ENCODE measurements at places on chromosomes 11 and 22.

DNA sequence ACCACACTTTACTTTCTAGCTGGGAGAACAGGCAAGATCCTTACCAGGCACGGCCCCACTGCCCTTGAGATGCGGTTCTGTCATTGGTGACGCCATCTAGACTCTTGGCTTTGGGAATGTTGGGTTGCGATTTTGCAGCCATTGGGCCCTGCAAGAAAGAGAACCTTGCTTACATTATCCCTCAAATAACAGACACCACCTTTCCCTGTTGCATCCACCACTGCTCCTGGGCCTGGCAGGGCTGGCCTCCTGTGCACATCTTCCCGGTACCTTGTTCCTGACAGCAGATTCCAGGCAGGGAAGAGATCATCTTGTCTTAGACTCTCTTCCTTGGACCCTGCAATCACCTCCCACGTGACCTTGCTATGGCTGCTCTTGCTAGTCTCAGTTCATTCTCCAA lies 3.4 kb downstream of the DHCR7 start:
- no peak for DNase-seq

- no peak for DNase-seq
These were observed 40.0 kb downstream of the TENM4 start for GRCh38 chr11:79400717-79401330.

DNA sequence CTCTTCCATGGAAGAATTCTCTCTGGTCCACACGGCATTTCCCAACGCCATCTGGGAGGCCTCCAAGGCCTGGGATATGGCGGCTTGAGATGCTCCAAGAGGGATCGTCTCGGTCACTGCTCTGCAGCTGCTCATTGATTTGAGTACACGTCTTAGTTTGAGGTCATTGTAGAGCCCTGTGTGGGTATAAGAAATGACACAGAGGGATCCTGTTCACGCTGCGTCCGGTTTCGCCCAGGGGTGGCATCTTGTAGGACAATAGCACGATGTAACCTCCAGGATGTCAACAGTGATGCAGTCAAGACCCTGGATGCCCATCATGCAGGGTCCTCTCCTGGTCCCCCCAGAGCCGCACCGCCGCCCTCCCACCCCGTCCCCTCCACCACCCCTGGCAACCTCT lies 564.6 kb downstream of the BRD1 start:
- DNase-seq: no peak

DNA sequence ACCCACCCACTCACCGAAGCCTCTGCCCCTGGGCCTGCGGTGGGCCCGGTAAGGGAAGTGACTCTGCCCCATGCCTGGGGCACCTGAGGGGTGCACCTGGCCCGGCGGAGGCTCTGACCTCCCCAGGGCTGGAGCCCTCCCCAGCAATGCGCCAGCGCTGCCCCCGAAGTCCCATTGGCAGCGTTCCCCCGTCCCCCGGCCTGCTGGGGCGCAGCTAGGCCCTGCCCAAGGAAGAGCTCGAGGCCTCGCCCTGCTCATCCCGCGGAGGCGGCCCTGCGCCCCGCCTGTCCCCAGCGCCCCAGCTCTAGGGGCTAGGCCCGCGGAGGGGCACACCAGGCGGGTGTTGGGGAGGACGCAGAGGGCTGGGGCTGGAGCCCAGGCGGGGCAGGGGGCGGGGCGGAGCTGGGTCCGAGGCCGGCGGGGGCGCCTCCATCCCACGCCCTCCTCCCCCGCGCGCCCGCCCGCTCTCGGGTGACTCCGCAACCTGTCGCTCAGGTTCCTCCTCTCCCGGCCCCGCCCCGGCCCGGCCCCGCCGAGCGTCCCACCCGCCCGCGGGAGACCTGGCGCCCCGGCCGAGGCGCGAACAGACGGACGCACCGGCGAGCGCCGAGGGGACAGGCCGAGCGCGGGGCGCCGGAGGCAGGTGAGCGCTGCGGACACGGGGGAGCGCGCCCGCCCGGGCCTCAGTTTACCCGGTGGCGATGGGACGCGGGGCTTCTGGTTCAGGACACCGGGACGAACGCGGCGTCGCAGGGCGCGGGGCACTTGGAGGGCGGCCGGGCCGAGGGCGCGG lies at the start of gene EPS8L2:
EPS8L2 (plus strand) TSS at position 586 of the 793 bp plus-strand sequence. CDS start 3,177 bp downstream, outside the sequence.
- DNase-seq: no peak

GRCh38 chr11:79026803-79027445 lies 413.9 kb downstream of the TENM4 start:
- no peak for DNase-seq

- DNase-seq: no peak
These were observed 243.7 kb downstream of the TTC28 start for GRCh38 chr22:28435982-28436381.

- DNase-seq: no peak
These were observed 351.4 kb upstream of the LUZP2 start for GRCh38 chr11:24145411-24145810.

DNA sequence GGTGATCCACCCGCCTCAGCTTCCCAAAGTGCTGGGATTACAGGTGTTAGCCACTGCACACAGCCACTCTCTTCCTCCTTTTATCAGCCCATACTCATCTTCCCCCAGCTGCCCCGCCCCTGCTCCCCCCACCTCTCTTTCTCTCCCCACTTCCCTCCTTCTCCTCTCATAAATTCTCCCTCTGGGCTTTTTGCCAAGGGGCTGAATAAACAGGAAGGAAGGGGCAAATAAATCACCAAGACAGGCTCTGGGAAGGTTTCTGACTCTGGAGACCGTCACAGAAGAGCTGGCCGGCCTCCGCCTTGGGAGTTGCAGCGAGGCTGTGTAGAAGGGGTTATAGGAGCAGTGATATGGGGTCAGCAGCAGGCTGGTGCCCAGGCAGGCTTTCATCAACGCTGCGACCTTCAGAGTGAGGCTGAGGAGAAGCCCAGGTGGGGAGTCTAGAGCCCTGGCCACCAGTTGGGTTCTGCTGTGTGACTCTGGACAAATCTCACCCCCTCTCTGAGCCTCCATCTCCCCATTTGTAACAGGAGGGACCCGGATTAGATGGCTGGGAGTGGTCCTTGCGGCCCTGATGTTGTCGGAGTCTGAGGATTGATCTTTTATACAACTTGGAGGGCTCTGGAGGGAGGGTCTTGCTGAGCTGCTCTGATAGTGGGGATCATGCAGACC lies 62.6 kb upstream of the RASD2 start:
- no peak for DNase-seq

- no peak for DNase-seq
These were observed 614.6 kb downstream of the TBC1D22A start for GRCh38 chr22:47376901-47377505.

- DNase-seq: no peak
These were observed 90.2 kb downstream of the CEP164 start for GRCh38 chr11:117417856-117418255.

DNA sequence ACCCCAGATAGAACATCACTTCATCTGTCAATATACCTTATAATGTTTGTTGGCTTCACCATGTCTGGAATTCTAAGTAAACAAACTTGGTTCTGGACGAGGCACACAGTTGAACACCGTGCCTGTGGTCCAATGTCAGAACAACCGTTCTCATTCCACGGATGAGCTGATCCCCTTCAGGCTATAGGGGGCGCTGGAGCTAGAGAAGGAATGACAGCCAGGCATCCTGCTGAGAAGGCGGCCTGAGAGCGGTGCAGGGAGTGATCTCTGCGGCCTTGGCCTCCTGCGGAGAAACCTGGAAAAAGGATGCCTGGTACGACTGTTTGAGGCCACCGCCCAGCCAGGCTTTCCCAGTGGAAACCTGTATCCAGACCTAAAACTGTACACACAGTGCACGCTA lies 48.7 kb downstream of the FDX1 start:
- no peak for DNase-seq
